Caco-2 (cell line): ENCODE measurements at places on chromosomes 2 and 18. TPM values are rescaled to one million over a fixed set of nuclear protein-coding genes. Genes with fewer than 3 reads are reported as not detected.

DNA sequence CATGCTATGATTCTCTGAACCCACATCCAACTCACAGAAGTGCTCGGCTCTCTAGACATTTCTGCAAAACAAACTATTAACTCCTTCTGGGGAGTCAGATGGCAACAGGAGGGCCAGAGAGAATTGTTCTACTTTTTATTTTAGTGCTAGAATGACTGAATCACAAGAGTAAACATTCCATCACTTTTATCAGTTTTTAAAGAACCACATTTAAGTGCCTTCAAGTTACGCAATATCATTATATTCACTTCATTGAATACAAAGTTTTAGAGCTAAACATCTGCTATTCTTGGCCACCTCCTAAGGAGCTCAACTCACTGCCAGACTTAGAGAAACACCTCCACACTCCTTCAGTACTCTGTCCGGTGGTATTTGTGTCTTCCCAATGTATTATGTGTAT is 22.4 kb downstream of the B4GALT6 start:
- no peak overlapping the region for H3K4me3 ChIP-seq
- peaks cover 20% of the 10 kb centered on the region; the same call in 1 of the 2 replicates for H3K4me1 ChIP-seq
- DNase-seq, result no peak
- H3K27ac ChIP-seq, result no peak overlapping the region

GRCh38 chr18:47110492-47111274 is 39.6 kb downstream of the HDHD2 start:
- no peak overlapping the region for H3K27ac ChIP-seq
- H3K4me3 ChIP-seq, result no peak overlapping the region
- no peak for DNase-seq
- H3K4me1 ChIP-seq, result no peaks in the 10 kb centered on the region
- H3K27me3 ChIP-seq, result no peaks in the 10 kb centered on the region
- H3K36me3 ChIP-seq, result no peaks in the 10 kb centered on the region

CXCR1 gene
- total RNA-seq, result not detected in 2 replicates

DNA sequence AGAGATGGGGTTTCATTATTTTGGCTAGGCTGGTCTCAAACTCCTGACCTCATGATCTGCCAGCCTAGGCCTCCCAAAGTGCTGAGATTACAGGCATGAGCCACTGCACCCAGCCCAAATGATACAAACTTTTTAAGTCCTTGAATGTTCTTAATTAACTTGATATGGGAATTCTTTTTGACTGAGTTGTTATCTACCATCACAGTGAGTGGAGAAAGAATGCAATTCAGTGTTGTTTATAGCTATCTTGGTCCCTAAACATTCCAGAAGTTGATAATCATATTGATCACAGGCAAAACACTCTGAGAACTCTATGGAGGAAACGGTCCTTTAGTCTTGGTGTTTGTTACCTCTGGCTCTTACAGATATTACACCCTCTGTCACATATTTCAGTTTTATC is 1072.5 kb downstream of the SUCLG1 start:
- H3K36me3 ChIP-seq, result no peaks in the 10 kb centered on the region
- H3K4me1 ChIP-seq, result no peaks in the 10 kb centered on the region

GKN2 gene
- total RNA-seq, result not detected in 2 replicates

GRCh38 chr2:15059870-15060512 is 427.5 kb downstream of the LRATD1 start:
- no peak overlapping the region for H3K27ac ChIP-seq
- no peaks in the 10 kb centered on the region for H3K4me1 ChIP-seq
- no peak for DNase-seq
- H3K36me3 ChIP-seq, result no peaks in the 10 kb centered on the region
- no peak overlapping the region for H3K4me3 ChIP-seq

- no peak for DNase-seq
- no peaks in the 10 kb centered on the region; the same call in 1 of the 2 replicates for H3K27me3 ChIP-seq
- H3K4me3 ChIP-seq, result no peak overlapping the region
- H3K4me1 ChIP-seq, result no peaks in the 10 kb centered on the region
- H3K36me3 ChIP-seq, result no peaks in the 10 kb centered on the region
These were observed 14.5 kb upstream of the ZBTB14 start for GRCh38 chr18:5309888-5310470.

DNA sequence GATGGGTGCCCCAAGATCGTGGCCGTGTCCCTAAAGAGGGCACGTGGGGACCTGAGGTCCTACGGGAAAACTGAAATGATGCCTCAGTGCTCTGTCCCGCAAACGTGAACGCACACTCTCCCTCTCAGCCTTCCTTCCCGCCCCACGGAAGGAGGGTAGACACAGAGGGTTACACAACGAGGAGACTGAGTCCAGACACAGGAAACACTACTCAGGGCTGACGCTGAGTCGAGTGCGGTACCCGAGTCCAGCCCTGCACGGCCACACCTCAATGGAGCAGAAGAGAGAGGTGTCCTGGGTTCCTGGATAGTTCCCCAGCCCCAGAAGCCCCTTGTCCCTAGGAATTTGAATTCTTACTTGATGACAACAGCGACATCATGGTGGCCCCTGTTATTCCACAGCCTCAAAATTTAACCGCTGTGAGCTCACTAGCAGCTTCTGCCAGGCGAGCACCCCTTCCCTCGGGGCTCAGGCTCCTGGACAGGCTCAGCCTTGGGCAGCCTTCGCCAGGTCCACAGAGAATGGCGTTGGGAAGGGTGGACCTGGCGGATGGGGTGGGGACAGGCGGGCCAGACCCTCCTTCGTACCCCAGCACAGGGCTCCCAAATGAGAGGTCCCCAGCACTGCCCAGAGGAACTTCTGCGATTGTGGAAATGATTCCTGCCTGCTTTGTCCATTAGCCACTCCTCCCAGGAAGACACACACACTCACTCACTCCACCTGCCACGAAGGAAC is 980 bp upstream of the RNPEPL1 start:
- peaks cover 26% of the 10 kb centered on the region for H3K4me1 ChIP-seq
- H3K27me3 ChIP-seq, result no peaks in the 10 kb centered on the region
- peak overlapping the region; percentile 68 for H3K4me3 ChIP-seq
- no peak overlapping the region for H3K27ac ChIP-seq
- H3K36me3 ChIP-seq, result no peaks in the 10 kb centered on the region

- no peak overlapping the region for H3K27ac ChIP-seq
- H3K36me3 ChIP-seq, result no peaks in the 10 kb centered on the region
- no peak for DNase-seq
- H3K27me3 ChIP-seq, result no peaks in the 10 kb centered on the region
- no peak overlapping the region for H3K4me3 ChIP-seq
These were observed 85.6 kb downstream of the EHD3 start for GRCh38 chr2:31319406-31320175.

TTC39C gene
- total RNA-seq, result 9.1 and 9.3 TPM in 2 replicates

- DNase-seq, result no peak
- no peak overlapping the region for H3K27ac ChIP-seq
- no peaks in the 10 kb centered on the region for H3K4me1 ChIP-seq
- no peaks in the 10 kb centered on the region for H3K36me3 ChIP-seq
- no peaks in the 10 kb centered on the region for H3K27me3 ChIP-seq
These were observed 836.6 kb downstream of the RNF144A start for GRCh38 chr2:7753777-7754176.

CCDC148 gene
- total RNA-seq, result 5.3 and 6.3 TPM in 2 replicates
